ENCODE measurements at places on chromosomes 3 and 15.
A peak's percentile ranks its signal among the peaks of the same experiment; 100 is the strongest.

DNA sequence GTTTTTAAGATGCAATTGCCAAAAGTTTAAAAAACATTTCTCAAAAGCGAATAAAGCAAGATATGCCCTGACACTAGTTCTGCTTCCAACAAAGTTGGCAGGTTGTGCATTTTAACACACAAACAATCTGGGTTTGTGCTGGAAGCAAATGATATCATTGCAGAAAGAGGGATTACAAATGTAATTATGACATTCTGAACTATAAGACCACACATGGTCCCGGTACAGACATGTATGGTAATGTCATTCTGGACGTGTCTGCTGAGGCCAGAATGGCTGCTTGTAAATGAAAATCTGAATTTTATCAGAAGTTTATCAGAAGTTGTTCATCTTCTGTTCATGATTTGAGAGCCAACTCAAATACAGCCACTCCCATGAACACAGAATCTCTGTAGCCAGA lies 10.7 kb downstream of the TMC3 start:
- no peak for DNase-seq

DNA sequence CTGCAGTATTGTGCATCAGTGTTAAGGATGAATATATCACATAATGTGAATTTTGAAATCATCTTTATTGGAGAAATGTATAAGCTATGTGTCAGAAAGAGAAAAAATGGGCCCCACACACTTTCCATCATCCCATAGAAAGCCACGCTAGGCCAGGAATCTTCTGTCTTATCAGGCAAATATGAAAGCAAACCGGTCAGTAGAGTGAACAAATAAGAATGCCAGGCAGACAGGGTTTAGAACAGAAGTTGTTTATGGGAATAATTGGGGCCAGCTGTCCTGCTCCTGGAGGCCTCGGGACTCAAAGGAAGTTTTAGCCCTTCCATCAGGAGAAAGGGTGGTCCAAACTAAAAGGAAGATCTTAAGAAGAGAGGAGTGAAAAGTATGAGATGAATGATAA lies 39.5 kb downstream of the ZNF280D start:
- DNase-seq = no peak

DNA sequence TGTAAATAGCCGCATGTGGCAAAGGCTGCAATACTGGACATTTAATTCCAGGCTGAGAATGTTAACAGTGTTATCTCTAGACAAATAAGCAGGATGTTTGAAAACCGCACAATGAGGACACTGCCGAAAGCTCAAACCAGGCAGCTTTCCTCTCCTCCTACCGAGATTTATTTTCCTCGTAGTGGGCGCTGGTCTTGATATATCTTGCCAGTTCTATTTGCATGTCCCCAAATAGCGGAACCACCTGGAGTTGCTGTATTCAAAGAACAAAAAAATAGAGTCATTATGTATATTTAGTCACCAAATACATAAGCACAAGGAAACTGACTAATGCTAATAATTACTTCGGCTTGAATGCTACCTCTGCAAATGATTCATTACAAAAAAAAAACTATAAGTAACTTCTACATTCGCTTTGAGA lies 46.5 kb downstream of the CYFIP1 start:
- no peak for DNase-seq

DNA sequence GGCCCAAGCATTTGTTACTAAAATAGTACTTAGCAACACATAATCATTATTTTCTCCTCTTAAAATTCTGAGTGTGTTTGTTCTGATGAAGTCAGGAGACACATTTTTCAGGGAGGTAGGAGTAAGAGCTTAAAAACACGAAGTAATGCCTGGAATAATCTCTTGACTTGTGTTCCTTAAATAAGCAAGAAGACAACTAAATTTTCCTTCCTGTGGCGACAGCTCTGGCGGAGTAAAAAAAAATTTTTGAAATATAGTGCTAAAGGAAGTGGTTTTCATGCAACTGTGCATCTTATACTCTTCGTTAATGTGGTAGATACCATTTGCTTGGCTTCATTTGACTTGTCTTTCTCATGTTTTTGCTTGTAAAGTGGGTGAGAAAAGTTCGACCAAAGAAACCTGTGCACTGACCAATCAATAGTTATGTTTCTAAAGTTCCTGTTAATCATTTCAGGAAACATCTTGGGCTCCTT lies 11.1 kb upstream of the MBNL1 start:
- DNase-seq = peak; percentile 43

DNA sequence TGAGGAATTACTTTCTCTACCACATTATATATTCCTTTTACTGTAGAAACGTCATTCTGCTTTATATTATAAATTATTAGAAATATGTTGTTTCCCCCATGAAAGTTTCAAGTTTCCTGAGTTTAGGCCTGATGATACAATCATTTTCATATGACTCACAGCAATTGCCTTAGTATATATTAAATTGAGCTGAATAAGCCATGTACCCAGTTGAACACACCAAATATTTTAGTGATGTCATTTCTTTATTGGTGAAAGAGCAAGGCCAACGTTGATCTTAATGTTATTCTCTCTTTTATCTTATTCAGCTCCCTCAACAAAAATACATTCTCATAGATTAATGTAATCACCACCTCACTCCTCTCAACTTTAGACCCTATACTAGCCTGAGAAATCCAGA lies 30.8 kb downstream of the B3GNT5 start:
- no peak for DNase-seq

- no peak for DNase-seq
Measured at GRCh38 chr3:22836131-22836530, 367.0 kb upstream of the UBE2E2 start.

DNA sequence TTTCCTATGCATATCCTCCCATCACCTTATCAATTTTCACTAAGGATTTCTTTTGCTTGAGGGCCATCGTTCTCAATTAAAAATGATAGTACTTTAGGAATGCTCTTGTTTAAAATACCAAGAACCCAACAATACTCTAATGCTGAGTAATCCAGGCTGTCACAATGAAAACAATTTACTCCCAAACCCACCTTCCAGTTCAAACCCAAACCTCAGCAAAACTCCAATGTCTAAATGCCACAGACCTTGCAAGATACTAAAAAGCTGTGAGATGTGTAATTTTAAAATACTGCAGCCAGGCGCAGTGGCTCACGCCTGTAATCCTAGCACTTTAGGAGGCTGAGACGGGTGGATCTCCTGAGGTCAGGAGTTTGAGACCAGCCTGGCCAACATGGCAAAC lies 889.8 kb downstream of the ROBO1 start:
- DNase-seq = no peak

DNA sequence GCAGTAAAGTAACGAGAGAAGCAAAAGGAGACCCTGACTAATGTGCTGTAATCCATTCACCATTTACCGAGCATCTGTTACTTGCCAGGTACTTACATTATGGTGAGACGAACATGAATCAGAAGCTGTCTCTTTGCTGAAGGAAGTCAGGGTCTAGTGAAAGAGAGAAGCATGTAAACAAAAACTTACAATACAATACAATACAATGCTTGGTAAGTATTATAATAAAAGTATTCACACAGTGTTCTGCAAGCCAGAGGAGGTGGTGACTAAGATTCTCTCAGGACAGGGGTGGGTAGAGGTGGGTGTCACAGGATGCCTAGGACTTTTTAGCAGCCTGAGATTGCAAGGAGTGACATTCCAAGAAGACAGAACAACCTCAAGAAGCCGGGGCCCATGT lies 50.2 kb upstream of the MGA start:
- DNase-seq = no peak

GRCh38 chr15:62912808-62913207 lies 129.7 kb upstream of the TPM1 start:
- DNase-seq = no peak

GRCh38 chr15:52106641-52107040 lies 5.9 kb downstream of the BCL2L10 start:
- no peak for DNase-seq

DNA sequence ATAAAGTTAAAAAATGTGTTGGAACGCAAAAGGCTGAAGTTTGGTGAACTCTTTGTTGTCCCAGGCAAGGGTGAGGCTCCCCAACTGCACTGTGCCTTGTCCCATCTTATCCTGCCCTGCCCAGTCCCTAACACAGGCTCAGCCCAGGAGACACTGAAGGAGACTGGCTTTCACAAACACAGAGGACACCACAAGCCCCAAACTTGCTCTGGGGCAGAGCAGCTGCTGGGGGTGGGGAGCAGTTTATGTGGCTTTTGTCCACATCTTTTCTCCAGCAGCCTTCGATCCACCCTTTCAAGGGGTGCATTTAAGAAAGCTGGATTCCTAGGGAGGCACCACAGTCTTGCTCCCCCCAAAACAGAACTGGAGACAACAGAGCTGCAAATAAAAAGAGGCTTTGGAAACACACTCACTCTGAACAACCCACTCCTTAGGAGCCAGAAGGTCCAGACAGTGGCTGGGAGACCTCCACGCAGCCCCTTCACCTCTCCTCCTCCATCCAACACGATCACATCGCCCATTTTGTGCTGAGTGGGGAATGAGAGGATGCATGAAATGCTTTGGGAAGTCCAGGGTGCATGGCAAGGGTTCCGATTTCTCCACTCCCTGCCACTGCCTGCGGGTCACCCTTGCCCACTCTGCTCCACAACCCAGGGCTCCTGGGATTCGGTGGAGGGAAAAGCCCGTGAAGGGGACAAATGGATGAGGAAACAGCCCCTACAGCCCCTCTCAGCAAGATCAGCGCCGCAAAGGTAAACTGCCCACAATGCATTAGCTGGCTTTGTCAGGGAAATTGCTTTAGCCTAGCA lies 260.5 kb upstream of the TLE3 start:
- DNase-seq = no peak

GRCh38 chr15:80115021-80115420 lies 37.8 kb upstream of the FAH start:
- peak; percentile 13 for DNase-seq

DNA sequence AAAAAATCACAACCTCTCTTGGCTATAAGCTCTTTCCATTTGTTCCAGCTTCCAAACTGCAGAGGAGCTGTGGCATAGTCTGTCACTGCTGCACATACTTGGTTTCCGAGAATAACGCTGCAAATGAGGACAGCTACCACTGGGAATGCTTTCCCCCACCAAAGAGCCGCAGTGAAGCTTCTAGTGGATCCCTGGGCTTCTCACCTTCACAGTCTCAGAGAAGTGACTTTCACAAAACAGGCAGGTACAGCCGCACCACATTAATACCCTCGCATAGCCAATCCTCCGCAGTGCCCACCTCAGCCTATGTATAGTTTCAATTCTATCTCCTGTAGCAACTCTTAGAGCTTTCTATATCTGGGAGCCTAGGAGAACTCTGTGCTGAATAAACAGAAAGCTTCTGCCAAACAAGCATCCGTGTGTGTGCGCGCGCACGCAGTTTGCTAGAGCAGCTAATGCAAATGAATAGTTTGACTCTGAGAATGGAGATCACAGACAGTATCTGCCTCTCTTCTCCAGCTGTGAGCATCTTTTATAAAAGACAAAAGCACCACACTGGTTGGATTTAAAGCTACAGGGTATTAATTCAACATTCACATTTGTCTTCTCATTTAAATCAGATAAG lies 81.9 kb upstream of the PLXND1 start:
- no peak for DNase-seq

- DNase-seq = peak; percentile 61
Measured at GRCh38 chr3:100254168-100254777, 6.5 kb upstream of the TBC1D23 start.

GRCh38 chr3:111765136-111765535 lies 93.9 kb upstream of the PHLDB2 start:
- no peak for DNase-seq

DNA sequence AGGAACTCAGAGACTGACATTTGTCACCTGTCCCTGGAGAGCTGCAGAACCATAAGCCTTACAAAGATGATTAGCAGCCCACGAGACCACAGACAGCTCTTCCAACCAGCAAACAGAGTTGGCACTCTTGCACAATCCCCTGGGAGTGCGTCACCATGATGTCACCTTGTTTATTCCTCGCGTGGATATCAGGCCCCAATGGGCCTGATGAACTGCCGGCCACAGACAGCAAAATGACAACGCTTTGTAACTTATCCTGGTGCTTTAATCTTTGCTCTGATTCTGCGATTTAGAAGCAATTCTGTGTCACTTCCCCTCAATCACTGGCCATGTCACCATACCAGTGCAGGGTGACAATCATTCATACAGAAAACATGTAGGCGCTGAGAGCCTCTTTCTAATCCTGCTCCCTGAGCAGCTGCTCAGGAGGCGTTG lies 89.2 kb downstream of the TAMM41 start:
- peak; percentile 10 for DNase-seq

DNA sequence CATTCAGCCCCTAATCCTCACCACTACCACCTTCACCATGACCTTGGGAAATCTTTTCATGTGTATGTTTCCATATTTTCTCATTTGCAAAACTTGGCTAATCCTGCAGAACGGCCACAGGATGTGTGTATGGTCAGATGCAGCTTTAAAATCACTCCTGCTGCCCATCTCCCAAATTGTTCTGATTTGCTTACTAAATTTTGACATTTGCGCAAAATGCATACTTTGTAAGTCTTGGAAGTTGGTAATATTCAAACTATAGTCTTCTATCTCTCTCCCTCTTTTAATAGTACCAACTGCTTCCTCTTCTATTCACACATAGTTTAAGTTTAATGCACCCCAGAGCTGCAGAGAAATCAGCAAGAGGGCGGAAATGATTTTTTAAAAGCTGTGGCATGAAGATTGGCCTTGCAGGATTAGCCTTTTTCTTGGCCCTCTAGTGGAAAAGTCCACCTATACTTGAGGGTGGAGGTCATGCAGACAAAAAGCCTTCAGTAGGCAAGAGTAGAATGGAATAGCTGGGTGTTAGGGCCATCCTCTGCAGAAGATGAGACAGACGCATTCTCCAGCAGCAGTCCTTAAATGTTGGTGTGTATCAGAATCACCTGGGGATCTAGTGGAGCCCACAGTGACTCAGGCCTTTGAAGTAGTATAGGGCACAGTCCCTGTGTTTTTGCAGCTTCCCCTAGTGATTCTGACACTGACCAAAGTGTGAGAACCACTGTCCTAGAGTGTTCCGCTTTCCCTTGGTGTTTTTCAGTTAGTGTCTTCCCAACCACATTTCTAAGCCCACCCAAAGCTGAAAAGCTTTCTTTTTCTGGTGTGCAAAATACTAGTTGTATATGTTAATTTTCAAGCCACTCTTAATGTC lies 181.7 kb downstream of the CHST2 start:
- no peak for DNase-seq

DNA sequence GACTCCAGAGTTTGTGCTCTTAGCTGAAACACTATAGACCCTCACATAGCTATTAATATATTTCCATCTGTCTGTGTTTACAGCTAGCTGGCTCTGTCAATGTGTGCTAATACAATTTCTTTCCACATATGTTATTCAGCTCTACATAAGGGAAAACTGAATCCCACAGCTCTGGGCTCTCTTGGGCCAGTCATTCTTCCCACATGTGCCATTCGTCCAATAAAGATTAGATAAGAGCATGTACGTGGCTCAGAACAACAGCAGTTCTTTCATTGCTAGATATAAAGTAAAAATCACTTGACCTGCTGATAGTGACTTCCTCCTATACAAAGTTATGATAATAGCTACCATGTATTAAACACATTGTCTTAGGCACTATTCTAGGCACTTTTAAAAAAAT lies 2.8 kb upstream of the ILDR1 start:
- DNase-seq = no peak
